ENCODE measurements at places on chromosomes 16 and 17. TPM values are rescaled to one million over a fixed set of nuclear protein-coding genes. Genes with fewer than 3 reads are reported as not detected.

- no peak overlapping the region for H3K27ac ChIP-seq
- no peaks in the 10 kb centered on the region for H3K36me3 ChIP-seq
- H3K4me1 ChIP-seq = no peaks in the 10 kb centered on the region
- peaks cover 64% of the 10 kb centered on the region for H3K27me3 ChIP-seq
Measured at GRCh38 chr17:79685121-79685520, 45.6 kb upstream of the ENPP7 start.

- no peaks in the 10 kb centered on the region for H3K36me3 ChIP-seq
- H3K4me1 ChIP-seq = peaks cover 15% of the 10 kb centered on the region
- H3K27me3 ChIP-seq = no peaks in the 10 kb centered on the region
- DNase-seq = no peak
- no peak overlapping the region for H3K27ac ChIP-seq
Measured at GRCh38 chr16:47477679-47478078, 16.5 kb downstream of the PHKB start.

- peaks cover 11% of the 10 kb centered on the region for H3K36me3 ChIP-seq
- H3K27me3 ChIP-seq = no peaks in the 10 kb centered on the region
- H3K27ac ChIP-seq = peak overlapping the region; percentile 95
- peak overlapping the region; percentile 10 for H3K4me3 ChIP-seq
- peak; percentile 86 for DNase-seq
- peaks cover 20% of the 10 kb centered on the region for H3K4me1 ChIP-seq
Measured at GRCh38 chr16:15672514-15673167, 22.6 kb downstream of the NDE1 start.

GRCh38 chr16:8569650-8570346 lies 20.5 kb downstream of the TMEM114 start:
- H3K27me3 ChIP-seq = no peaks in the 10 kb centered on the region
- no peak overlapping the region for H3K27ac ChIP-seq
- H3K4me3 ChIP-seq = no peak overlapping the region
- peaks cover 12% of the 10 kb centered on the region for H3K4me1 ChIP-seq

The CRYBA1 gene
- total RNA-seq = not detected
